HuH-7.5 (cell line): ENCODE measurements at places on chromosomes 5 and 9.
A peak's percentile ranks its signal among the peaks of the same experiment; 100 is the strongest.

DNA sequence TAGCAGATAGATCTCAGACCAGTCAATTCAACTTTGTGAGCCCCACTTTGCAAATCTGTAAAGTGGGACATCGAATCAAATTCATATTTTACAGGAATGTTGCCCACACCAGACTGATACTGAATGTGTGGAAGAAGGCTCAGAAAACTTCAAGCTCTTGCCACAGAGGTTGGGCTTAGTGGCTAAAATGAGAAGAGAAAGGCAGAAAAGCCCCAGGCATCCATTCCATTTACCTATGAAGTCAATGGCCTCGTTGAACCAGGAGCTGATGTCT lies 1.7 kb downstream of the DUSP1 start:
- no peak for DNase-seq

DNA sequence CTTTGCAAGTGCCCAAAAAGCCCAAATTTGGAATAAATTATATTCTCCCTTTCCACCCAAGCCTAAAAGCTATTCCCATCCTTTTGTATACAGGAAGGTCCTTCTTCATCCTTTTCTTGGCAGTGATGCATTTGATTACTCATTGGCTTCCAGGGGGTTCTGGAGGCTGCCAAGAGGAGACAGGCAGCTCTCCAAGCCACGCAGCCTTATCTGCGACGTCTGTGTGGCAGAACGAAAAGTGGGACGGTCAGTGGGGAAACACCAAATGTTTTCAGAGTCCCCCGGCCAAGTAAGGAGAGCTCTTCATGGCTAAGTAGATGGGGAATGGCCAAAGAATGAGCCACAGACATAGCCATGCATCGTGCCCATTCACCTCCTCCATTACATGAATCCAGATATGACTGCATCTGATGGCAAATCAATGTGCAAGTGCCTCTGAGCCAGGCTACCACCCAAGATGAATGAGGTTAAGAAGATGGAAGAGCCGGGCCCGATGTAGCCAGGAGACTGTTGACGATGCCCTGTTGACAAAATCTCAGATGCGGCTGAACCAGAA lies 12.1 kb downstream of the ADAM19 start:
- DNase-seq, result no peak

DNA sequence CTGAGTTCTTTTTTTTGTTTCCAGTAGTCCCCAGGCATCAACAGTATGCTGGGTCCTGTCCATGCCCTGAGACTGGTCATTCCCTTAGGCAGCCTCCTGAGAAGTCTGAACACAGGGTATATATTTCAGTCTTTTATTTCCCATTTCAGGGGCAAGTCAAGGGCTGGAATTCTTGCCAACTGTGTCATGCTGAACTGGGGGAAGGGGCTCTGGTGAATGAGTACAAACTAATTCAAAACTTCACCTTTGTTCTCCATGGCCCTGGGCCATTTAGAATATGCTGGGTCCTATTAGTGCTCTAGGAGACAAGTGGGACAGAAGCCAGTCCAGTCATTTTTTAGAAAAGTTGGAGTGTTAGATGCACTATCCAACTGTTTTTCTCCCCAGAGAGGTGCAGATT lies 170.3 kb downstream of the TMC1 start:
- DNase-seq, result no peak

- no peak for DNase-seq
These were observed 412.8 kb upstream of the PIK3R1 start for GRCh38 chr5:67802766-67803165.

GRCh38 chr9:72396247-72397091 lies 31.5 kb upstream of the ZFAND5 start:
- peak; percentile 17 for DNase-seq

- DNase-seq, result no peak
These were observed 37.6 kb downstream of the PAM start for GRCh38 chr5:102792705-102793104.

- no peak for DNase-seq
These were observed 17.4 kb upstream of the ARSI start for GRCh38 chr5:150320044-150320613.

- DNase-seq, result no peak
These were observed 12.9 kb downstream of the ANKRD33B start for GRCh38 chr5:10576790-10577189.

- DNase-seq, result no peak
These were observed 8.9 kb upstream of the FBP1 start for GRCh38 chr9:94648185-94648584.

DNA sequence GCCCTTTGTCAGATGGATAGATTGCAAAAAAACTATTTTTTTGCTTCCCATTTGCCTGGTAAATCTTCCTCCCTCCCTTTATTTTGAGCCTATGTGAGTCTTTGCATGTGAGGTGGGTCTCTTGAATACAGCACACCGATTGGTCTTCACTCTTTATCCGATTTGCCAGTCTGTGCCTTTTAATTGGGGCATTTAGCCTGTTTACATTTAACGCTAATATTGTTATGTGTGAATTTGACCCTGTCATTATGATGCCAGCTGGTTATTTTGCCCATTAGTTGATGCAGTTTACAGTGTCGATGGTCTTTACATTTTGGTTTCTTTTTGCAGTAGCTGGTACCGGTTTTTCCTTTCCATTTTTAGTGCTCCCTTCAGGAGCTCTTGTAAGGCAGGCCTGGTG lies 13.0 kb upstream of the DEPDC1B start:
- no peak for DNase-seq

DNA sequence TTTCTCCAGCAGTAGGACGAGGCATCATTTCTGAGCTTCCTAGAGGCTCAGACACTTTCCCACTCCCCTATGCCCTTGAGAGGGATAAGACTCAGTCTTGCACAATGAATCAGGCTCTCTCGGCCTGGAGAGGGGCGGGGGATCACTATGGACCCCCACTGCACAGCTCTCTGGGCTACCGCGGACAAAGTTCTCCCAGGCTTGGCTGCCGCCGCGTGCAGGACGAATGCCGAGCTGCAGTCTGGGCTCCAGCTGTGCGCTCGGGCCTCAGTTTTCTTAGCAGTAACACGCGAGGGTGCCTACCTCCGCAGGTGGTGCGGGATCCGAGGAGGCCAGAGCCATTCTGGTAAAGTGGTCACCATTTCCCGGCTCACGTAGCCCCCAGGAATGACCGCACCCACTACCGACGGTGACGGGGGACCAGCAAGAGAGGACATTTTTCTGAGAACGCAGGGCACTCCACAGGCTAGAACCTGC lies 3.4 kb upstream of the MYORG start:
- no peak for DNase-seq

DNA sequence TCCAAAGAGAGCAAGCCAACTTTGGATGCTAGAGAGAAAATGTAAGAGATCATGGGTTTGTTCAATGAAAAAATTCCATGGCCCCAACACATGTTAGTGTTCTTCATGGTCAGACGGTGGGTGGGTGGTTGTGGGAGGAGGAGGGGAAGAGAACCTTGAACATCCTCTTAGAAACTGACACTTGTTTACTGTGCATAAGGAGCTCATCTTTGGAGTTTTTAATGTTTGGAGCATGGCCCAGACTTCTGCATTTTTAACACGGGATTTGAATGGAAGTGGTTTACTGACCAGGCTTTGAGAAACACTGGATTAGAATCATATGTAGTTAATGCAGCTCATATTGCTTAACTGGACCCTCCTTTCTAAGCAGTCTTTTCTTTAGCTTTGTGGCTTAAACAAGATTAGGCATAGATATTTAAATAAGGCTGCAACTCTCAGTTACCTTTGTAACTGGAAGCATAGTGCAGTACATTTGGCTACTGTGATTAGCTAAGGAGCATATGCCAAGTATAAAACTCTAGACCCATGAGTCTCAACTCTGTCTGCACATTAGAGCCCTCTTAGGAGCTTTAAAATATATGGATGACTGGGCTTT lies 60.1 kb downstream of the FOCAD start:
- DNase-seq, result no peak

GRCh38 chr9:134752471-134753168 lies 111.0 kb downstream of the COL5A1 start:
- no peak for DNase-seq

DNA sequence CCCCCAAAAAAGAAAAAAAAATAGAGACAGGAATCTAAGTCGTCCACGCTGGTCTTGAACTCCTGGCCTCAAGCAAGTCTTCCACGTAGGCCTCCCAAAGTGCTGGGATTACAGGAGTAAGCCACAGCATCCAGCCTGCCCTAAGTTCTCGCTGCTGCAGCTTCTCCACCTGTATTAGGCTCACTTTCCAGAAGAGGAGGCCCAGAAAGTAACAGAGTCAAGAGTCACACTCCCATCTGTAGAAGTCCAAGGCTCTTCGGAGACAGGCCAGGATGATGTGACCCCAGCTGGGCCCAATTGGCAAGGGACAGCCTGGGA lies 1.8 kb downstream of the EEIG1 start:
- no peak for DNase-seq

DNA sequence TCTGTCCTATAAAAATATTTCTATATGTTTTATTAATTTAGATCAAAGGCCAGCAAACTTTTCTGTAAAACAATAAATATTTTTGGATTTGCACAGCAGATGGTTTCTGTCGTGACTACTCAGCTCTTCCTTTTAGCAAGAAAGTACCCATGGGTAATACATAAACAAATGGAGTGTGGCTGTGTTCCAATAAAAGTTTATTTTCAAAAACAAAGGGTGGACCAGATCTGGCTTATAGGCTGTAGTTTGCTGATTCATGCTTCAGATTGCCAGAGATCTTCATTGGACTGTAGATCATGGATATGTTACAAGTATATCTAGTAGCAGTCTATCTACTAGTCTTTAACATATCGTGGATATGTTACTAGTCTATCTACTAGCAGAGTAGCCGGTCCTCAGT lies 590.5 kb downstream of the CSNK1G3 start:
- DNase-seq, result no peak

GRCh38 chr9:131555841-131556673 lies 10.7 kb downstream of the PRRT1B start:
- no peak for DNase-seq

DNA sequence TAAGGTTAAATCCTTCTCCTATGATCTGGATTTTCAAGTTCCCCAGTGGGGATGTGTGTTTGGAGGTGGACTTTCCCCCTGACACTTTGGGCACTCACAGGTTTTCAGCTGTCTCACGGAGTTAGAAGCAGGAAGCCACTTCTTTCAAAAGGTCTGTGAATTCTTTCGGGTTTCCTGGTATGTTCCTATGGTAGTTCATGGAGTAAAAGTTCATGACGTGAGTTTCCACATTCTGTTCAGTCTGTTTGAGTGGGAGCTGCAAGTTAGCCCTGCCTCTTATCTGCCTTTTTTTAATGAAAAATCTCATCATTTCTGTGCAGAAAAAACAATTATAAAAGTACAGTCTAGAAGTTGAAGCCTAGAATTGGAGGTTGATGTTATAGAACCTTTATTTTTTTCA lies 24.9 kb upstream of the SNCAIP start:
- no peak for DNase-seq

GRCh38 chr5:178080618-178081410 lies 32.5 kb upstream of the N4BP3 start:
- DNase-seq, result no peak

DNA sequence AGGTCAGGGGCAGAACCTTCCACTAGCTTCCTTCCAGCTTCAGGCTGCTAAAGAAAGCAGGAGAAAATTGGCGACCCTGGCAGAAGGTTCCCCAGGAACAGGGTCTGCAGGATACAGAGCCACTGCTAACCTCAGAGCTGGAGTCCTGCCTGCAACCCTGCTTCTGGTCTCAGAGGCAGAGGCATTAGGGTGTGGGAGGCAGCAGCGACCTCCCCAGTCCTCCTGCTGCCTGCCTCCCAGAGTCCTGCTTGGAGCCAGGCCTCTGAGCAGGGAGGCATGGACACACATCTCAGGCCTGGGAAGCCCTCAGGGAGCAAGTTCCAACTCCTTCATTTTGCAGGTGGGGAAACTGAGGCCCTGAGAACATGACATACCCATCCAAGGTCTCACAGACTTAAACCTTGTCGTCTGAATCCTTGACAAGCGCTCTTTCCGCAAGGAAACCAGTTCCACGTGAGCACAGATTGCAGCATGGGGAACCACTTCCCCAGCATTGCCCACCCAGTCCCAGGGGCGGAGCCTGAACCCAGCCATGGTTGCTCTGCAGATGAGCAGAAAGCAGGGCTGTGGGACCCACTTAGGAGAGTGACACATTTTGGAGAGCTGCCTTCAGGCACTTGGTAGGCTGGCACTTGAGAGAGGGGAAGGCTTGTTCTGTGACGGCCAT lies 28.2 kb upstream of the HAND1 start:
- DNase-seq, result no peak

DNA sequence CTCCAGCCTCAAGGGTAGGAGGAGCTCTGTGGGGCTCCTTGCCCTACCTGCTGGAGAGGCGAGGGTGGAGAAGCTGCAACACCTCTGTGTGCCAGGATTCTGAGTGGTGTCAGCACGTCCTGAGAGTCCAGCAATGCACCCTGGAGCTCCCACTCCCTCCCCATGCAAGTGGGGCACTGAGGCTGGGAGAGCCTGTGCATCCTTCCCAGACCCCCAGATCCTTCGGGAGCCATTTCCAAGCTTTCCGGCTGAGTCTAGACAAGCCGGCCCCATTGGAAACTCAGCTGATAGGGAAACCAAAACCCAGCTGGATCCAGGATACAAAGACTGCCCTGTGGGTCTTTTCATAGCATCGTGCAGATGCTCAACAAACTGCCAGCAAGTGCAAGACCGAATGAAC lies 1.8 kb downstream of the FAM163B start:
- no peak for DNase-seq

DNA sequence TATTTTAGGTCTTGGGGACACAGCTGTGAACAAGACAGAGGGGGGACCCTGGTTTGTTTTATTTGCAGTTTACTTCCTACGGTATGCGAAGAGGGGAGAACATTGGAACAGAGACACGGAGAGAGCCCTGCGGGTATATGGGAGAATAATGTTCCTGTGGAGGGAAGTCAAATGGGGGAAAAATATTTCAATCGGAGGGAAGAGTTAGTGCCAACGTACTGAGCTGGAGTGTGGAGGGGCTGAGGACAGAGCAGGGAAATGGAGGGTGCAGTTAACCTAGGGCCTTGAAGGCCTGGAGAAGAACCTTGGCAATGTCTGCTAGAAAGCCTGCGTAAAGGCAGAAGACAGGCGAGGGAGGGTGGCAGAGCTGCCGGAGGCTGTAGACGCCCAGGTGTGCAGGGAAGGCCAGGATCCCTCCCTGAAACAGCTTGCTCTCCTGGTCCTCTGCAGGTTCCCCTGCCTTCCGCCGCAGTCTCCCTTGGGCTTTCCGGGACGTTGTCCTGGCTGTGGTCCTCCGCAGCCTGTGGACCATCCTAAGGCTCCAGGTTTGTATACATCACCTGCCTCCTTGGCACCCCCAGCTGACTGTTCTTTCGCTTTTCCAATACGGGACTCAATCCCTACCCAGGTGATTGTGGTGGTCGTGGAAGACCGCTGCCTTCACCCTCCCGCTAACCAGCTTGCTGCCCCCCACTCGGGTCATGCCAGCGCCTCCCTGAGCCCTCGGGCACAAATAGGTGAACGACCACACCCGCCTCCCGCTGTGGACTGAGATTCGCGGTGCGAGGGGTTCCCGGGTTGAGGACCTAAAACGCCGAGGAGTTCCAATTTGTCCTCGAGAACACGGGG lies 1.9 kb upstream of the RACK1 start:
- no peak for DNase-seq

DNA sequence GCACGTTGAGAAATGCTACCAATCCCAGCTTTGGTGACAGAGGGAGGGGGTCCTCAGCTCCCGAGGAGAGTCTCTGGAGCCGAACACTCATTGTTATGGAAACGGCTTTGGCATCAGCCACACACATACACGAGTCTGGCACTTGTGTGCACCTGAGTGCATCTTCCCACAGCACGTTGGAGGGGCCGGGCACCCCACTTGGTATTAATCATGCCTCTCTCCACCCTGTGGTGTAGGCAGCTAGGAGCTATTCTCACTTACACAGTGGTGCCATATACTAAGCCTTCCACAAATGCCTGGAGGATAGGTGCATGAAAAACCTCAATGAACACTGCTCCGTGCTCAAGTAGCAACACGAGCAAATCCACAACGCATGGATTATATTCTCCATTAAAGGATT lies 133.9 kb upstream of the PANK3 start:
- DNase-seq, result no peak
